H1 (cell line): ENCODE measurements at places on chromosomes 13 and 19. TPM values are rescaled to one million over a fixed set of nuclear protein-coding genes. Genes with fewer than 3 reads are reported as not detected.

The ZNF787 gene
- polyA plus RNA-seq = 19.7 and 37.8 TPM in 2 replicates

The CARM1 gene
- 164 and 270 TPM in 2 replicates for polyA plus RNA-seq

The KLK1 gene
- polyA plus RNA-seq = 4.0 and 5.8 TPM in 2 replicates

The SULT2A1 gene
- not detected in 2 replicates for polyA plus RNA-seq

The MCF2L gene
- 10.1 and 15.9 TPM in 2 replicates for polyA plus RNA-seq

The CGB8 gene
- polyA plus RNA-seq = 0.09 and 0.22 TPM in 2 replicates

The GPC6 gene
- polyA plus RNA-seq = 4.1 and 5.4 TPM in 2 replicates

The SLC25A41 gene
- 0.50 and 0.72 TPM in 2 replicates for polyA plus RNA-seq

DNA sequence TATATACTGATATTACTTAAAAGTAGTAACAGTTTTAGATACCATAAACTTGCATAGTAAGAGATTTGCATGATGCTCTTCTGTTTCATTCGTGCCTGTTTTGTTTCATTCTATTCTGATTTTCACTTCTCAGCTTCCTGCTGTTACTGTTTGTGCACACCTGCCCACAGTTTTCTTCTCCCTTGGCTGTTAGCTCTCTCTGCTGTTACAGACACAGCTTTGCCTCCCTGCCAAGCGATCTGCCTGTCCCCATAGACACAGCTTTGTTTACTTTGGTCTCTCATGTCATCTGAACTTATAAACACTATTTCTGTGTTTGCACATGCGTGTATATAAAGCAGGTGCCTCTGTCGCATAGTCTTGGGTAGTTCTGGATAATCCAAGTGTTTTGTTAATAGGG is 21.4 kb upstream of the UPF3A start:
- no peak for DNase-seq

GRCh38 chr19:16587833-16588823 is 15.9 kb upstream of the SLC35E1 start:
- no peak for DNase-seq

DNA sequence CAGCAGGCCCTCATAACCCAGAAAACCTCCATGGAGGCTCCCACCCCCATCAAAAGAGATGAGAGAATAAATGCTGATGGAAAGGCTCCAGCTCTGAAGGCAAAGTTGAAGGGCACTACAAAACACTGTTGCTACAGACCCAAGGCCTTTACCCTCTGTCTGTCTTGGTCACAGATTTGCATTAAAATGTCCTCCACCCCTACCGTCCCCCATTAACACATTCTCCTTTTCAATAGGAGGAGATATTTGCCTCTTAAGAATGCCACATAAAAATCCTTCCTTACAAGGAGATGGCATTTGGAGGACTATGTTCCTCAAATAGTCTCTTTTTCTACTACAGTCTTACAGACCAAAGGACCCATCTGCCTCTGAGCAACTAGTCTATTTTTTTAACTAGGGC is 361.5 kb downstream of the ENOX1 start:
- DNase-seq = peak; percentile 9

DNA sequence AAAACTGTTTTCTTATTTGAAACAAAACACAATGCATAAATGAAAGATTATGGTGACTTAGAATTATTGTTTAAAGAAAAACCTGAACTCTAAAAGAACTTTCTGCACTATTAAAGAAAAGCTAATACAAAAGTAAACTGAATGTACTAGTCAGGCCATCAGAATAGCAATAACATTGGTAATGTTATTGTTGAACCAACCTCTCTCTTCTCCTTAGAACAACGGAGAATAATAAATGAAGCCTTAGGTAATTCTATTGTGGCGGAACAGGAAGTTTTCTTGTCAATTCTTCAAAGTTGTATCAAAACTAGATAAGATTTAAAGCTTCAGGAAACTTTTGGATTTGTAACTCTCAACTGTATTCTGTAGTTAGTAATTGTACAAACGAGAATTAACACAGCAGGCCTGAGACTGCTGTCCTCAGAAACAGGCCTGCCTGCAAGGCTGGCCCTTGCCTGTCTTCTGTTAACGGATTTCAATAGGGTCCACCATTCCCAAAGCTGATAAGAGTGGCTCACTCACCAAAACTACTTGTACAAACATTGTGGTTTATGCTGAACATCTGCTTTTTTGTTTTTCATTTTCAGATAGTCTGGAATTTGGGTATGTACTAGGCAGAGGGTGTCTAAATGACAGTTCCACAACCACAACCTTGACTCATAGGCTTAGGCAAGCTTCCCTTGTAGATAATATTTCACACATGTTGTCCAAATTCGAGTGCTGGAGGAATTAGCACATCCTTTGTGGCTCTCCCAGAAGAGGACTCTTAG is 825.8 kb downstream of the GPC5 start:
- DNase-seq = no peak
